Dorsolateral prefrontal cortex (tissue), 122 donors: ENCODE measurements at places on chromosomes 16 and 17.

- DNase-seq: no peak
These were observed 220.5 kb downstream of the PARN start for GRCh38 chr16:14409563-14409962.

DNA sequence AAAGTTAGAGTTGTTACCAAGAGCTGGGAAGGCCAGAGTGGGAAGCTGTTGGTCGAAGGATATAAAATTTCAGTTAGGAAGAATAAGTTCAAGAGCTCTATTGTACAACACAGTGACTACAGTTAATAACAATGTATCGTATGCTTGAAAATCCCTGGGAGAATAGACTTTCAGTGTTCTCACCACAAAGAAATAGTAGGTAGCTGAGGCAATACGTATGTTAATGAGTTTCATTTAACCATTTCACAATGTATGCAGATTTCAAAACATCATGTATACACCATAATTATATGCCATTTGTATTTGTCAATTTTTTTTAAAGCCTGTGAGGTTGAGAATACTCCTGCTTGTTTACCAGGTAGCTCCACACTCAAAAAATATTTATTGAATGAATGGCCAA lies 41.5 kb upstream of the MYOCD start:
- DNase-seq: no peak

GRCh38 chr16:2385190-2385836 lies 43.9 kb upstream of the CCNF start:
- DNase-seq: no peak

- no peak for DNase-seq
These were observed 1.8 kb downstream of the KIF1C start for GRCh38 chr17:4999430-5000093.

- no peak for DNase-seq
These were observed 1.6 kb downstream of the AHSP start for GRCh38 chr16:31529108-31529936.

DNA sequence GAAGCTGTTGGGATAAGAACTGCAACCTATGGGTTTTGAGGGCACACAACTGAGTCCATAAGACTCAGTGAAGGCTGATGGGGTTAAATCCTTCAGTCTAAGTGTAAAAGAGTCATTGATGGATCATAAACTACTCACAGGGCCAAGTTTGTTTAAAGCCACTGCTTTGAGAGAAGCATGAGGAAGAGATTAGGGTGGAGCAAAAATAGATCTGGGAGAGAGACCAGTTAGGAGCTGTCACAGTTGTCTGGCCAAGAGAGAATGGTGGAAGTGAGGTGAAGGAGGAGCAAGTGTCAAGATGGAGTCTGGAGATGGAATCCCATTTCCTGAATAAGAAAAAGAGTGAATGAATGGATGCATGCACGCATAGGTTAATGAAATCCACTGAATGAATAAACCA lies 379.1 kb upstream of the CDH11 start:
- DNase-seq: no peak

DNA sequence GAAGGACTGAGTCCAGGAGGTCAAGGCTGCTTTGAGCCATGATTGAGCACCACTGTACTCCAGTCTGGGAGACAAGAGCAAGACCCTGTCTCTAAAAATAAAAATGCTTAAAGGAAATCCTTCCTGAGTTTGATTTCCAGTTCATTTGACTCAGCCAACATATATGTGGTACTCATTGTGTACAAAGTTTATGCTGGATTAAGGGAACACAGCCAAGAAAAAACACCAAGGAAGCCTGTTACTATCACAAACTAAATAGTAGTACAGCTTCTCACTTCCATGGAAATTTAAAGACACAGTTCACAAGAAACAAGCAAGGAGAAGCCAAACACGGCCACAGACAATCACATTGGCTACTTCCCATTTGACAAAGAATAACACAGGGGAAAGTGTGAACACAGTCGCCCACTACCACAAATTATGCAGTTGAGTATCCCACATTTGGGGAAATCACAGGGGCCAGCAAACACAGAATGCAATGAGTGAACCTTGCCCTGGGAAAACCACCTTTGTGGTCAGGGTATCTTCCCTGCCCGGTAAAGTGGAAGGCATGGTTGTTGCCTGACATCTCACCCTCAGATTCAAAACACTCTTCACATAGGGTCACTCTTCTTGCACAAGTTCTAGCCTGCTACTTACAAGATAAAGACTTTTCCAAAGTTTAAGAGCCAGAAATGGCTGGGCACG lies 14.5 kb downstream of the TEX14 start:
- no peak for DNase-seq

DNA sequence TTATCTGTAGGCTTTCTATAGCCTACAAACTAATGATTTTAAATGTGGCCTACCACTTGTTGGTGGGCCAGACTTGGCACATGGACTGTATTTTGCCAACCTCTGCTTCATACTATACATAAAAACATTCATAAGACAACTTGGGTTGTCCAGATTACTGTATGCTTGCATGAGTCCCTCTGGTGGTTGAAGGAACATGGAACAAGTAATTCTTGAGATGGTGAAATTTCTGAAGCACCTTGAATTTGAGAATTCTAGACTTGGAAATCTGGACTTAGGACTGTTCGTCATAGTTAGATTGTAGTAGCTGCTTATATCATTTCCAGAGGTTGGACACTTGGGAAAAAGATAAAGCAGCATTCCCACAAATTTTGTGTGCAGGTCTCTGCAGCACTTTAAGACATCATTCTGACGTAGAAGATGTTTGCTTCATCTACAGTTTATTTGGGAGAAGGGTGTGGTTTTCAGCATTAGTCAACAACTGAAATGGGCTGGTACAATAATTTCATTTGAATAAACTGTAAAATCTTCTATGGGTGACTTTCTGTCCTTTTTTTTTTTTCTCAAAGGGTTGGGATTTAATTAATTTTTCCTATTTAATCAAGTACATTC lies 31.2 kb downstream of the NFATC3 start:
- DNase-seq: no peak

GRCh38 chr17:61321344-61321743 lies 78.3 kb upstream of the TBX2 start:
- DNase-seq: no peak

DNA sequence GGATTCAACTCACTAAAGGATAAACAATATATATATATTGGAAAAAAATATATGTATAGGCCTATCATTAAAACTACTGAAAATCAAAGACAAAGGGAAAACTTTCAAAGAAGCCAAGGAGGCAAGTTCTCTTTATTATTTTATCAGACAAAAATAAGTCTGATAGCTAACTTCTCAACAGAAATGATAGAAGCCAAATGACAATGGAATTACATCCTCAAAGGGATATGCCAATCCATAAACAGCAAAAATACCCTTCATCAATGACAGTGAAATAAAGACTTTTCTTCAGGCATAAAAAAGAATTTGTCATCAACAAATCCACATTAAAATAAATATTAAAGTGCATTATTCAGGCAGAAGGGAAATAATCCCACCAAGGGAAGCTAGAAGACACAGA lies 393.4 kb downstream of the ZFHX3 start:
- no peak for DNase-seq

GRCh38 chr16:52812678-52813556 lies 239.8 kb downstream of the CHD9NB start:
- DNase-seq: no peak
